ENCODE measurements at places on chromosomes 6 and 20.

- no peak for DNase-seq
These were observed 3.8 kb upstream of the ECHDC1 start for GRCh38 chr6:127347178-127347577.

DNA sequence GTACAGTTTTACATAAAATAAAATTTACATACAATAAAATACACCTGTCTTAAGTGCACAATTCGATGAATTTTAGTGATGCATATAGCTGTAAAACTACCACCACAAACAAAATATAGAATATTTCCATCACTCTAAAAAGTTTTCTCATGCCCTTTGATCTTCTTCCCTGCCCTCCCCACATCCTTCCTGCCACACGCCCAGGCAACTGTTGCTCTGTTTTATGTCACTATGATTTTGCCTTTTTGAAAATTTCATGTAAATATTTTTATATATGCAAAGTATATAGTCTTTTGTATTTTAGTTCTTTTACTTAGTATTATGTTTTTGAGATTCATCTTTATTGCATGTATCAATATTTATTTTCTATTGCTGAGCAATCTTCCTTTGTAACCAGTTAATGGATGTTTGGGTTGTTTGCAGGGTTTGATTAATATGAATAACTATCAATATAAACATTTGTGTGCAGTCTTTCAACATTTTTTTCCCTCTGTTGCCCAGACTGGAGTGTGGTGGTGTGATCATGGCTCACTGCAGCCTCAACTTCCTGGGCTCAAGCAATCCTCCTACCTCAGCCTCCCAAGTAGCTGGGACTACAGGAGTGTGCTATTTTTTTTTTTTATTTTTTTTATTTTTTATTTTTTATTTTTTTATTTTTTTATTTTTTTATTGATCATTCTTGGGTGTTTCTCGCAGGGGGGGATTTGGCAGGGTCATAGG lies 23.8 kb upstream of the SAMHD1 start:
- no peak for DNase-seq

- no peak for DNase-seq
These were observed 133.1 kb upstream of the PCSK2 start for GRCh38 chr20:17093782-17094181.

DNA sequence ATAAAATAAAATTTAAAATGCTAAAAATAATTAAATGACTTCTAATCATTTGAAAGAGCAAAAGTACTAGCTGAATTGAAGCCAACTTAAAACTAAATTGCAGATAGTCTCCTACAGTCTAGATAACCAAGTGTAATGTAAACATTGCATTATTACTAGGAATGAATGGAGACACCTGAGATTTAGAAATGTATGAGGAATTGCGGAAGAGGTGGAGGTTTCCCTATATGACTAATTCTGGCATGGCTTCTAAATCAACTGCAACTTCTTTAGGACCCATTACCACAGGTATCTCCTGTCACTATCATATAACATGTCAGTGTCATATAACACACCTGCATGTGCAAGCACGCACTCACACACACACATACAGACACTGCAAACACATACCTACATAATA lies 13.2 kb upstream of the GPR6 start:
- DNase-seq = no peak

GRCh38 chr20:2162125-2162822 lies 60.6 kb downstream of the STK35 start:
- DNase-seq = no peak

DNA sequence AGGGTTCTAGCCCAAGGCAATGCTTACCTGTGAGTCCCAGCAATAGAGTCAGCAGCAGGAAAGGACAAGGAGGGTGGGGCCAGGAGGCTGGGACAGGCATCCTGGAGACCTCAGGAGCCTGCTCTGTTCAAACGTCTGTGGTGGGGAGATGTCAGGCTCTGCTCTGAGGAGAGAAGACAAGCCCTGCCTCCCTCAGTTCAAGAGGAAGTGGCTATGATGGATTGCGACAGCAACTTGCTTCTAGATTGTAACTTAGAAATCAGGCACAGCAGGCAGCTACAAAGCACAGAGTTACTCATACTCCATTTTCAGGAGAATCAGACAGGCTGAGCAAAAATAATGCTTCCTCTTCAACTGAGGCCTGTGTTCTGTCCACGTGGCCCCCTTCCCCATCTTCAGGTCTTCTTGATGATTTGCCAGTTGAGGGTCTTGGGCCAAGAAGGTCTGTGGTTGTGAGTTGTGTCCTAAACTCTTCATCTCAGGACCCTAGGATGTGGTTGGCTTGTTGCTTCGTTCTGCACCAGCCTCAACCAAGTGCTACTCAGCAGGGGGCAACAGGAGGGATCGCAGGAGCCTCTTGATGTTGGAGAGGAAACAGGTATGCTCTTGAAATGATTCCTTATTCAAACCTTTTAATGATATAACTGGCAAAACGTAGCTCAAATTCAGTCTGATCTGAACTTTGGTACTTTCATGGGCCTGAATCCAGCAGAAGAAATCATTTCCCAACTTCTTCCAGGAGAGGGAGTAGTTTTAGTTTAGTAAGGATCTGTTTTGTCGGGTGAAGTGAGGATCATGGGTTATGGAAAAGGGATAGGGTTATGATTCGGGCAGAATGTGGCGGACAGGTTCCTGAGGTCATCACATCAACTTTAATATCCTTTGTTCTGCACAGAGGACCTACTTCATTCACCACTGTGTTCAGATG lies 31.0 kb downstream of the SIRPB1 start:
- DNase-seq = no peak

DNA sequence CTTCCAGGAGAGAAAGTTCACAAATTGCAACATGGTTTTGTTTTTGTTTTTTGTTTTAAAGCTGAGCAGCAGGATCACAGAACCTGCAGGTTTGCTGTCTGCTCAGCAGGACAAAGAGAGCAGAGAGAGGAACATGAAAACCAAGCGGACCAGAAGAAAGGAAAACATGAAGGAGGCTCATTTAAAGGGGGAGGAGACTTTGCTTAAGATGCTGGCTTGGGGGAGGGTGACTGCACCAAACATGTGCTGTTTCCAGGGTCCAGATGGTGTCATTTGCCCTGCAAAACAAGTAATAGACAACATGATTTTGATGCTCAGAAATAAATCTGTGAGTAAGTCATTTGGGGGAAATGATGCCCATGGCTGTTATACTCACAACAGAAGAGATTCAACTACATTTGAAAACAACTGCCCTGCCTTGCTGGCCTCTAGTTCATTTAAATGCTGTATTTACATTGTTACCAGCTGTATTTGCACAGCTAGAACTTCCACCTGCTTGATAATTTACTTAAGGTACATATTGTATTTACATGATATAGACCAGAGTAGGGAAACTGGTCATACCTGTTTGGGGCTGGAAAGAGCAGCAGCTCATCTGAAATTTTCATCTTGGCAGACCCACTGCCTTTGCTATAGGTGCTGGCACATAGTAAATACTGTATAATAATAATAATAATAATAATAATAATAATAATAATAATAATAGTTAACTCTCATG lies 32.2 kb upstream of the CHD6 start:
- DNase-seq = peak; percentile 66

DNA sequence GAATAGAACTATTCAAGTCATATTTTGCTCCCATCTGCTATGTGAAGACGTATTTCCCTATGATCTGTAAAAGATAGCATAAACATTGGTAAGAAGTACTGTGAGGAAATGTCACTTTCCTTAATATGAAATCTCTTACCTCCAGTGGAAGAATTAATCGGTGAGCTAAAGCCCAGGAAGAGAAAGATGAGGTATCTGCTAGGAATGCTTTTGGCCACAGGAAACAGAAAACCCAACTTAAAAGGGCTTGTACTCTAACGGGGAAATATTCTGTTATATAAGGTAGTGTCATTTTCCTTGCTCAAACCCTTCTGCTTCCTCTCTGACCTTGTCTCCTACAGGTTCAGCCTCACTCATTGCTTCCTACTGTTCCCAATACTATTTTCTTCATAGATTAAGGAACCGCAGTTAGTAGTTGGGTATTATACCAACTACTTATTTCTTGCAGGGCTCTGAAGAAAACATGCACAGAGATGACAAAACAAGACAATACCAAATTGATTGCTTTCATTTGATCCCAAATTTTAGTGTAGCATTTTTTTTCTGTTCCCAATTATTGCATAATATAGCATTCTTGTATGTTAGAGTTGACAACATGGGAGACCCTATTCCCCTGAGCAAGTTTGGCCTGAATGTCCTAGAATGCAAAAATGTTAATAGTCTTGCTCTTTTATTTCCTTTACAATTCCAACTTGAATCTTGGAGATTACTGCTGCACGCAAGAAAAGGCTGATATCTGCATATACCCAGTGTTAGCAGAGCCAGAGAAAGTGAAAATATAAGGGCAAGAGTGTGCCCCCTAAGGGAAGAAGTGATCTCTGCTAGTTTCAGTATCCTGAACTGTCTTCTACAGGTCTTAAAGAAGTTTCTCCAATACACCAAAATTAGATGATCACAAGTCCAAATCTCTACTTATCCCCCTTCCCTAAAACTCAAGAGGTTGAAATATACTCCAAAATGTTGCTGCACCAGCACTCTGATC lies 65.3 kb downstream of the AFG1L start:
- DNase-seq = no peak

GRCh38 chr6:45892696-45893245 lies 122.9 kb downstream of the CLIC5 start:
- peak; percentile 97 for DNase-seq

DNA sequence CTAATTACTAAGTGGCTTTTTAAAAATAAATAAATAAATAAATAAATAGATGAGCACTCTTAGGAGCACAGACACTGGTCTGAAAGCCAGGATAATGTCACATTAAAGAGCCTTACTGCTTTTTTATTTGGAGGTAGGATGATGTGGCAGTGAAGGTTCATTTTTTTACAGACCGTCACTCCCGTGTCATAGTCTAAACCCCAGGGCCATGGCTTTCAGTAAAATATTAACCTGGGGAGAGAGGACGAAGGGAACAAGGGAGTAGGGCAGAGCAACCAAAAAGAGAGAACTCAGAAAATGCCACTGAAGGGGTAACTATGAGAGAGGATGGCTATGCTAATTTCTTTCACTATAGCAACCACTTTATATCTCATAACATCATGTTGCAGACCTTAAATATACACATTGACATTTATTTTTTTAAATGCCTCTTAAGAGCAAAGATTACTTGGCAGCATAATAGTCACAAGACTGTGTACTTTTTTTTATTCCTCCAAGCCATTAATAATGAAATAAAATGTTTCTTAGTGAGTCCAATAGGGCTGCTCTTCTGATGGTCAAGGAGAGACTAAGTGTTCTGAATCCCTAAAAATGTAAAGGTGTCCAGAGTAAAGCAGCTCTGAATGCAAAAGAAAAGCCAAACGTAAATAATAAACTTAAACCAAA lies 100.9 kb upstream of the SIM1 start:
- no peak for DNase-seq

DNA sequence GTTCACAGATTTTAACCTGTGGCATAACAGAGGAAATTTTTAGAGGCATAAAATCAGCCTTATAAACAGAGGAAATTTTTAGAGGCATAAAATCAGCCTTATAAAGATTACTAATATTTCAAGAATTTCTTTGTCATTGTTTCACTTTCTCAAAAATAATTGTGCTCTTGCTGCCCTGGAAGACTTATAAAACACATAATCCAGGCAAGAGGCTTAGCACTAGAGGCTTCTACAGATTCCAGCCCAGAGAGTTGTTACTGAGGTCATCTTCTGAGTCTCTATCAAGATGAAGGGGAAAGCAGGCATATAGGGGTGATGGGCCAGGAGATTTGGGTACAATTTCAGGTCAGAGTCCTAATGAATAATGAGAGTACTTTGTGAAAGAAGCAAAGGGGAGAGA lies 85.7 kb downstream of the RFPL4B start:
- no peak for DNase-seq

- DNase-seq = no peak
These were observed 67.4 kb downstream of the MOXD1 start for GRCh38 chr6:132333639-132334520.

DNA sequence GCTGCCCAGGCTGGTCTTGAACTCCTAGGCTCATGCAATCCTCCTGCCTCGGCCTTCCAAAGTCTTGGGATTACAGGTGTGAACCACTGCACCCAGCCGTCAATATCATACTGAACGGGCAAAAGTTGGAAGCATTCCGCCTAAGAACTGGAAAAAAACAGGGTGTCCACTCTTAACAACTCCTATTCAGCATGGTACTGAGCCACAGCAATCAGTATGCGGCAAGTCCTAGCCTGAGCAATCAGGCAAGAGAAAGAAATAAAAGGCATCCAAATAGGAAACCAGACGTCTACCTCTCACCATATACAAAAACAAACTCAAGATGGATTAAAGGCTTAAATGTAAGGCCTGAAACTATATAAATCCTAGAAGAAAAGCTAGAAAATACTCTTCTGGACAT lies 83.1 kb downstream of the FKBP5 start:
- no peak for DNase-seq

- DNase-seq = no peak
These were observed 1075.5 kb downstream of the KHDRBS2 start for GRCh38 chr6:61210549-61210948.

GRCh38 chr6:159852877-159853276 lies 37.9 kb upstream of the MAS1 start:
- peak; percentile 10 for DNase-seq

- DNase-seq = no peak
These were observed 279.2 kb downstream of the PTPRK start for GRCh38 chr6:128241216-128241615.

GRCh38 chr6:127117979-127118297 lies 533 bp upstream of the RSPO3 start:
- DNase-seq = no peak

- DNase-seq = no peak
These were observed 5.7 kb upstream of the TENT5A start for GRCh38 chr6:81758221-81758620.

DNA sequence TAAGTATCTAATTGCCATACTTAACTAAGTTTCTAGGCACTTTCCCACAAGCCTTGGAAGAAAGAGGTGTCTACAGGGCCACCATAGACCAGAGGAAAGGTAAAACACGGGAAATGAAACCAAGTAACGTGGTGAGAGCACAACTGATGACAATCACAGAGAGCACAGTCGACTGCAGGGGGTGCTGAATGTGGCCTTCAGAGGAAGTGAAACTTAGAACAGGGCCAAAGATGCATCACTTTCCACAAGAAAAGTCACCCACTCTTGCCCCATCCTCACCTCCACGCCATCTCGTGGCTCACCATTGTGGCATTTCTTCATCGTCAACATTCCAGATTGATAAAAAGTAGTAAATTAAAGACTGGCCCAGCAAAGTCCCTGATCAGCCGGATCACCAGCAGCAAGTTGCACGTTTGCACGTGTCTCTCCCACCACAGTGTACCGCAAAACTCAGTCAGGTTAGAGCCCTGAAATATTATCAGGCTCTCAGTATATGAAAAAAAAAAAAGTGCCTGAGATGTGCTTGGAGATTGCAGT lies 31.4 kb downstream of the HIVEP2 start:
- no peak for DNase-seq

Measured in DMS79 treated with DMSO at 0.1 percent for 48 hours (cell line).